ENCODE measurements at places on chromosomes 1 and 21.

DNA sequence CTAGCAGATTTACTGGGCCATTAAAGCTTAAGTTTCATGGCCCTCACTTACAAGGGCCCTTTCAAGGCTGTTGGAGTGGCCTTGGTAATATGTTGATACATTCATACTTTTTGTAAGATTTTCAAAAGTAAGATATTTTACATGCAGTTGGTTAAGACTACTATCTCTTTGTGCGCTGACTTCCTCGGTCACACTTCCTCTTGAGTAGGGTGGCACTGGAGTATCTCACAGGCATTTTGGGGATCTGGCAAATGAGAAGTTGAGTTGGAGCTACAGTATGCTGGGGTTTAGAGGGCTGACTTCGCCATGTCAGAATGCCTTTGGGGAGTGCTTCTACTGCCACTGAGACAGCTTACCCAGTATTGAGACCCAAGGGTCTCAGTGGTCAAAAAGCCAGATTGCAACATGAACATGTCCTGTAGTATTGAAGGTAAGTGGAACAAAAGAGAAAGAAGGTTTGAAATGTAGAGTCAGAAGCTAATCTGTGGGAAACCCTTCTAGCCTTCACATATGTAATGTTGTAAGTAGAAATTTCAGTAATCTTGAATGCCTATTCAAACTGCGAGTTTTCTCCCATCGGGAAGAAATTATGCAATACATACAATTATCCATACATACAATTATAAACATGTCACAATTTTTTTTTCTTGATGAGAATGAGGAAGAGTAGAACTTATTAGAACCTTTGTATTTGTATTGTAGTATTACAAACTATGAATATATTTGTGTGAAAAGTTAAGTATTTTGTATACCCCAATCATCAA lies 32.3 kb upstream of the RALGPS2 start:
- no peak for DNase-seq

DNA sequence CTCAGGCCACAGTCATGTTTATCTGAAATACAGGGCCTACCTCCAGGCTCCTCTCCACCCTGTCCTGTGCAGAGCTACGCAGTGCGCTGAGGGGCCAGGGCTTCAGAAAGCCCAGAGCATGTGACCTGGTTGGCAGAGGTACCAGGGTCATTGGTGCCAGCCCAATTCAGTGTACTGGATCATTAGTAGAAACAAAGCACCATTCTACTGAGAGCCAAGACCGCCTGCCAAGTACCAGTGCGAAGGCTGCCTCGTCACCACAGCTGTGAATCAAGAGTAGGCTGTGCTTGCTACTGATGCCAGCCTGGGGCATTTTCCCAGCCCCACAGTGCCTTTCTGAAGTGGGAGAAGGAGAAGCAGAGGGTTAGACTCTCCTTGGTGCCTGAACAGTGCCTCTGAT lies 59.8 kb downstream of the CAPN9 start:
- DNase-seq, result no peak

DNA sequence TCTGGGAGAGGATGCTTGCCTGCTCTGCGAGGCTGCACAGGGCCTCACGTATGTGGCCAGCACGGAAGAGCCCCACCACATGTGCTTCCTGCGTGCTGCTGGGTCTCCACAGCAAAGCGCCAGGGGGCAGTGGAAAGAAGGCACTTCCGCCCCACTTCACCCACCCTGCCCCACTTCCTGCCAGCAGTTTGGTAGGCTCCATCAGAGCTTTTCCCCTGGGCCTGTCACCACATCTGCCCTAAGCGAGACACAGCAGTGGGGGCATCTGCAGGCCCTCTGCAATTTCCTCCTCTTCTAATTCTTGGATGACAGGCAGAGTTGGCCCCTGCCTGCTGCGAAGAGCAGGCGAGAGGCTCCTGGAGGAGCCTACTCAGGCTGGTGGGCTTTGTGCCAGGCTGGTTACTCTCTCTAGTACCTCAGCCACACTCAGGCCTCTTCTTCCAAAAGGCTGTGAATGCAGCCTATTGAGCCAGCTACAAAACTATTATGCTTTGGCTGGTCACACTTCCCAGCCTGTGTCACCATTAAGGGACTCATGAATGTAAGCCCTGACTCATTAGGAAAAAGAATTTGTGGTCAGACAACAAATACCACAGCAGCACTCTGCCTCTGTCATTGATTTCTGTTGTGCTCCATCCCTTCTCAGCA lies 25.0 kb downstream of the CD244 start:
- no peak for DNase-seq

DNA sequence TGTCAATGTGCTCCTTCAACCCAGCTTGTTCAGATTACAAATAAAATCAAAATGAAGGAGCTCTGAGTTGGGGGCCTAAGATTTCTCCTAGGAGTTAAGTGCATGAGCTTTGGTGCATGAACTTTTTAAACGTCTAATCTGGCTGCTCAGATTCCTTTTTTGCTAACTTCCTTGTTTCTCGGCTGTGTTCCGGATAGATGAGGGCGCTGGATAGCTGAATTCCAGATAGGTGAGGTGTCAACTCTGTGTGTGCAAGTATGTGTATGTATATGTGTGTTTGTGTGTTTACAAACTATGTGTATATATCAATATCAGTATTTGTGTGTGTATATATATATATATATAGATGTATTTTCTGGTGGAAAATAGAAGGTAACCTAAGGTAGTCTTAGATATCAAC lies 37.5 kb upstream of the RCAN3 start:
- DNase-seq, result no peak

DNA sequence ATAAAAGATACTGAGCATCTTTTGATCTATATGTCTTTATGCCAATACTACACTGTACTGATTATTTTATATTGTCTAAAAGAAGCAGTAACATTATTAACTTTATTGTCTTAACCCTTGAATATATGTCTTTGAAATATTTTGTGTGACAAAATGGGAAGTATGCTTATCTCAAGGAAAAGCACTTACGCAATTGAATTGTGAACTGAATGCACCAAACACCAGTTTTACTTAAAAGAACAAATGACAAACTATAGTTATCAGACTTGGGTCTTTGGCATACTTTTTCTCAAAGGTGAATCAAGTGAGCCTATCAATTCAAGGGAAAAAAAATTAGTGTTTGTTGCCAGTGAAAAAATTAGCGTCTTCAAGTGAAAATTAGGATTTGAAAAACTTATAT lies 9.2 kb upstream of the SLC6A9 start:
- no peak for DNase-seq
